ENCODE measurements at places on chromosomes 4 and X.

DNA sequence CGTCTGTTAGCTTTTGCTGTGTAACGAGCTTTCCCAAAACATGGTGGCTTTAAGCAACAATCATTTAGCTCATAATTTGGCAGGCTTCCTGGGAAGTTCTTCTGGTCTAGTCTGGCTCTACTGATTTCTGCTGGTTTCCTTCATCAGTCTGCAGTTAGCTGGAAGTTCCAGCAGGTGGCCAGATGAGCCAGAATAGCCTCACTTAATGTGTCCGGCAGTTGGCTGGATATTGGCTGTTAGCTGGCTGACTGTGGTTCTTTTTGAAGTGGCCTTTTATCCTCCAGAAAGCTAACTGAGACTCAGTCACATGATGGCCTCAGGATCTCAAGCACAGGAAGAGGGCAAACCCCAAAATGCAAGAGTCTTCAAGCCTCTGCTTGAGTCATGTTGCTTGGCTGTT lies 34.9 kb downstream of the FTHL17 start:
- DNase-seq = no peak

- DNase-seq = no peak
These were observed 1312.6 kb downstream of the PCDH18 start for GRCh38 chr4:136219592-136220125.

DNA sequence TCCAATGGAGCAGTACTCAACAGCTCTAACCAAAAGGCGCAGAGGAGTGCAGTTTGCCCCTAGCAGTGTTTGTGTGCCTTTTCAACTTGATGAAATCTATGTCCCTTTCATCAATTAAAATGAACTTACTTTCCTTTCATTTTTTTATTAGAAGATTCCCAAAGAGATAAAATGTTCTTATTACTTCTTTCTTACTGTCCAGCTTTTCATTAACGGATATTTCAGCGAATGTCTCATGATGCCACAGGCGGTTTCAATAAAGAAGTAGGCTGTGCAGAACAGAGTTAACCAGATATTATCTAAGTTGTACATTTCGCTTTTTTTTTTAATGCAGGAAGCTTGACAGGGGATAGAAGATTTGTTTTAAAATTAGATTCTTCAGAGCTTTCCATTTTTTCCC lies 3.4 kb upstream of the MAOB start:
- DNase-seq = no peak

GRCh38 chrX:123504047-123504446 lies 228.8 kb downstream of the THOC2 start:
- no peak for DNase-seq

GRCh38 chr4:76232681-76233080 lies 18.8 kb upstream of the FAM47E start:
- no peak for DNase-seq

- DNase-seq = no peak
These were observed 226.9 kb downstream of the ARHGAP24 start for GRCh38 chr4:85701861-85702321.

DNA sequence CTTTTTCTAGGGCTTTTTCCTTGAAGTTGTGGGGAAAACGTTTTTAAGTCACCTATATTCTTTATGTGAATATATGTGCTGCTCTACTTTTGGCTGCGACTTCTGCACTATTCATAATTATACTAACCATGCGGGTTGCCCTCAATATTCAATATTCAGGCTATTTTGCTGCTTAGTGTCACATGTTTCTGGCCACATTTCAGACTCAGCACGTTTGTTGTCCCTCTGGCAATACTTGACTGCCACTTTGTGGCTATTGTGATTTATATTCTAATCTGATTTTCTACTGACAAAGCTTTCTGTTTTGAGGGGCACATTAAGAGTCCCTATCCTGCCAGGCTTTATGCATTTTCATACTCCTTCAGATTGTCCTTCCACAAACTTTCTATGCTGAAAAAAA lies 63.9 kb upstream of the CT45A1 start:
- no peak for DNase-seq

- DNase-seq = no peak
These were observed 647.2 kb upstream of the FRG1 start for GRCh38 chr4:189293459-189293858.

DNA sequence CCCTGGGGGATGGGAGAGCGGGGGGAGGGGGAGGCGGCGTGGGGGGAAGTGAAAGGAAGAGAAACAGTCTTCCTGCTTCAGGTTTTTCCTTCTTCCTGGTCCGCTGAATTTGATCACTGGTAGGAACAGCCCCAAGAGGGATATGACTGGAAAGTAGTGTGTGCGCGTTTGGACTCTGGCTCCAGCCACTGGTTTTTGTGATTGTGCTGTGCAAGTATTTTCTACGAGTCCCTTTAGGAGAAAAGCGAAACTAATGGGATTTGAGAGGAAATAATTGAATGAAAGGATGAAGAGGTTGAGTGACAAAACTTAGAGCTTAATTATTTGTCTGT lies 836 bp downstream of the PRRG1 start:
- peak; percentile 5 for DNase-seq

GRCh38 chrX:70079297-70079696 lies 17.0 kb downstream of the OTUD6A start:
- no peak for DNase-seq

GRCh38 chr4:41750626-41751448 lies 2.3 kb upstream of the PHOX2B start:
- no peak for DNase-seq

DNA sequence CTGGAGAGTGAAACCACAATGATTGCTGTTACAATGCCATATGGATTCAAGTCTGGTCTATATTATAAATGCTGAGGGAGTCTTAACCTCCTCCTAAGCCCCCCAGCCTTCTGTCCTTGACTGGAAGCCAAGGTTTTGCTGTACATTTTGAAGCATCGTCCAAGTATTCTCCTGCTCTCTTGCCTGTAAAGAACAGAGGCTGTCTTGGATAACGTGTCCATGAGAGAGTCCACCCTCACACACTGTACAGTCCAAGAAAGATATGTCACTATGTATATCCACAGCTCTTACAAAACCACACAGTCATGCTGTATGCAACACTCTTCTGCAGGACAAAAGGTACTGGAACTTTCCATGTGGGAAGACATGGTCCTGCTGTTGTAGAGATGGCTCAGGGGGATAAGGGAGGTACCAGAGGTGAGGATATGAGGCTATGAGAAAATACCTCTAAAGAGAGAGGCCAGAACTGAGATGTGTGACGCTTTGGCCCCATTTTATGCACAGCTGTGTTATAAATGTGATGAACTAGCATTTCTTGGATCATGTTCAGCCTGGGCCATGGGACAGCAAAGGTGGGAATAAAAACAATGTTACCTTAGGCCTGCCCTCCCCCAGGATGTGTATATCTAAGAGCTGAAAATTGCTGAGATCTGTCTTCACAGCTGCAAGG lies 678.6 kb downstream of the IQCM start:
- DNase-seq = no peak

GRCh38 chrX:71111141-71111843 lies at the start of gene IL2RG:
TSS of gene IL2RG (minus strand) at chrX:71111577. CDS start at chrX:71111539, 38 bp downstream.
- no peak for DNase-seq

DNA sequence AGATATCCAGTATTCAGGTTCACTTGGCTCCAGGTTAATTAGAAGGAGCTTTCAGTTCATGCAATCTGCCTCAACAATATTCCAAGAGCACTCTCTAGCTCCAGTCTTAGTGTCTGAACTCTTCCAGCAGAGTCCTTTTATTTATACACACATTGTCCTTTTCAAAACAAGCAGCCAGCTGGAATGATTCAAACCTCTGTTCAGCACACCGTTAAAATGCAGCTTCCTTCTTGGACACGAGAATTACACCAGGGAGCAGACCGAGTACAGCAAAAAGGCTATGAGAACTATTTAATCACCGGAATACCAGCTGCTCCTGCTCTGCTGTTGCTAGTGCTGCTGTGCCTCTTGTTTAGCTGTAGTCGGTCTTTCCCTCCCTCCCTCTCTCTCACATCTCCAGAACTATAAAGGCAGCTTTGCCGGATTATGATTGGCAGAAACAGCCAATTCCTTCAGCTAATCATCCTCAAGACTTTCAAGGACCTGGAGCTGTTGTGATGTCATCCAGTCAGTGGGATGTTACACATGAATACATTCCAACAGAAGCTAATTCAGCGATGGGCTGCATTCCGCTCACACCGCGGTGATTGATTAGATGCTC lies at the start of gene NDST4:
NDST4 (minus strand) TSS at position 115 of the 601 bp plus-strand sequence. CDS start 36,584 bp downstream, outside the sequence.
- DNase-seq = peak; percentile 44

DNA sequence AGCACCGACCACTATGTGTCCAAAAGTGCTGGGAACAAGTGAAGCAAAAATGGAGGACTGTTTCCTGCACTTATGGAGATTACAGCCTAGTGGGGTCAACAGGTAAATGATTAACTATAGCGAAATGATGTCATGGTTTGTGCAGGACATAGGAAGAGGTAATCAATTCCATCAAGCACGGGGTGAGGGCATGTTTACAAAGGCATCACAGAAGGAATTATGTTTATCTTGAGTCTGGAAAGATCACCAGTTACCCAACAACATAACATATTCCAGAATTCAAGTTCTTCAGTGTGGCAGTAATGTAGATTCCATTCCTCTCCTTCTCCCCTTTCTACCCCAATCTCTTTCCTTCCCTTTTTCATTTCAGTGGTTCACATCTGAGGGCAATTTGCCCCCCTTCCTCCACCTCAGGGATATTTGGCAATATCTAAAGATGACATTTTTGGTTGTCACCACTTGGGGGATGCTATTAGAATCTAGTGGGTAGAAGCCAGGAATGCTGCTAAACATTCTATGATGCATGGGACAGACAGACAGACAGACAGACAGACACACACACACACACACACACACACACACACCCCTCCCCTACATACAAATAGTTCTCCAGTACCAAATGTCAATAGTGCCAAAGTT lies 24.1 kb downstream of the FAM47E start:
- DNase-seq = no peak

GRCh38 chr4:25842229-25842845 lies 20.5 kb downstream of the SEL1L3 start:
- no peak for DNase-seq

- no peak for DNase-seq
These were observed 24.0 kb downstream of the UNC5C start for GRCh38 chr4:95524729-95525128.

GRCh38 chrX:4173743-4174142 lies 460.3 kb upstream of the PRKX start:
- no peak for DNase-seq

DNA sequence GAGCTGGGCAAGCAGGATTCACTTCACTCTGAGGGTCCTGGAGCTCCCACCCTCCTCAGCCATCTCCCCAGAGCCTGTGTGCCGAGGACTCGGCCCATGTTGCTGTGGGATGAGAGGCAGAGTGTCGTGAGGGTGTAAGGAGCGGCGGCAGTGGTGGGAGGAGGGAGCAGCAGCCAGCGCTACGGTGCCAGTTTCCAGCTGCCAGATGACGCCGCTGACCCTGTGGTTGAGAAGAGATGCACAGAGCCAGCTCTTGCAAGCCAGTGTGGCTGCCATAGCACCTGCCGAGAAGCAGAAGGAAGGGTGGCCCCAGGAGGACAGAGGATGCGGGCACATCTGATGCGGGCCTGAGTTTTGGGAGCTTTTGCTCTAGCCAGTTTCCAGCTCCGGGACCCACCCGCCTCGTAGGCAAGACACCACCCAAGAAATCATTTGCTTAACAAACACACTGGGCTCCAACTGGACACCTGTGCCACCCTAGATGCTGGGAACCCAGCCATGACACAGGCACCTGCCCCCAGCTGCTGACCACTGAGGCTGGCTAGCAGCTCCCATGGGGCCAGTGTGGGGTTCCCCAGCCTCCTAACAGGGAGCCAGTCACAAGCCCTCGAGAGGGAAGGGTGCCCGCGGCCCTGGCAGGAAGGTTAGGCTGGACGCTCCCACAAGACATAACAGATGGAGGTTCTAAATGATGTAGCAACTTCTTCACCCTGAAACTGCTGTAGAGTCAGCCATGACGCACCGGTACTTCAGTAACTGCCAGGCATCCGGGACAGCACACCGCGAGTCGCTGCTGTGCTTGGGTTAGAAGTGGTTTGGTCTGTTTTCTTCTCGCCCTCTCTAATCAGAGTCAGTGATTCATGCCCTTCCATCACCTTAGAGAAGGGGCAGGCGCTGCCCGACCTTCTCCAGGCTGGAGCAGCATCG lies 8.9 kb downstream of the MSANTD1 start:
- DNase-seq = no peak

DNA sequence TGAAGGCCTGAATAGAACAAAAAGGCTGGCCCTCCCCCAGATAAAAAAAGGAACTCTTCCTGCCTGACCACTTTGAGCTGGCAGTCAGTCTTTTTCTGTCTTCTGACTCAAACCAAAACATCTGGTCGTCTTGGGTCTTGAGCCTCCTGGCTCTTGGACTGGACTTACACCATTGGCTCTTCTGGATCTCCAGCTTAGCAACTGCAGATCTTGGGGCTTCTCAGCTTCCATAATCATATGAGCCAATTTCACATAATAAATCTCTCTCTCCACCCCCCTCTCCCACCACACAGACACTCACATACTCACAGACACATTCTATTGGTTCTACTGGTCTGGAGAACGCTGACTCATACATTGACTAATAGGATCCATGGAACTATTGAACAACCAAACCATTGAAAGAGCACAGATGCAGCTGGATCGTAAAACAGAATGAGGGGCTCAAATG lies 15.6 kb upstream of the CWH43 start:
- DNase-seq = no peak

- DNase-seq = no peak
These were observed 267.4 kb downstream of the ANK2 start for GRCh38 chr4:113316879-113317278.

DNA sequence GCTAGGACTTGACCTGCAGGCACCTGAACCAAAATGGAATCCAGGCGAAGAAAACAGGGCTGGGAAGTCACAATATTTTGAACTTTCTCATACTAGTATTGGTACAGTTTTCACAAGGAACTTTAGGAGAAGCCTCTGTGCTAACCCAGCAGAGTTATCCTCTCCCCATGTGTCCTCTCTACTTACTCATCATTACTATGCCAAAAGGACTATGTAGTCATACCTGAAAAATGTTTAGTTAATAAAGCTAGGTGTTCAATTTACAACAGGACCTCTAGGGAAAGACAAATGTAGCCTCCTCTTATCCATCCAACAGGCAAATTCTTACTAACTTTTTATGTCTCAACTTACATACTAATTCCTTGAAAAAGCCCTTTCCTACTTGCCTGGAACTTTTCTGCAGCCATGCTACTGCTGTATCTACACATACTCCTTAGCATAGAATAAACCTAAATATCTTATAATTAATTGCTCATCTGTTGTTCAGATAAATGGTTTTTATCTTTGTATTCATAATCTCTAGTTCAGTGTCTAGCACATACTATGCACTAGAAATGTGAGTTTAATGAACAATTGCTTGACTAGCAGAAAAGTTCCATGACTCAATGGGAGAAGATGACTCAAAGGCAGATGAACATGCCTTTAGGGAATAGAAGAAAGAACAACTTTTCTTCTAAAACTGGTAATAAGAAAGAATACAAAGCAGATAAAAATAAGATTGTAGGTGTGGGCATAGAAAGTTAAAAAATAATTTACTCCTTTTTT lies 215.5 kb upstream of the VEGFC start:
- DNase-seq = no peak

- no peak for DNase-seq
These were observed 271.9 kb downstream of the GPM6A start for GRCh38 chr4:175540151-175540550.

DNA sequence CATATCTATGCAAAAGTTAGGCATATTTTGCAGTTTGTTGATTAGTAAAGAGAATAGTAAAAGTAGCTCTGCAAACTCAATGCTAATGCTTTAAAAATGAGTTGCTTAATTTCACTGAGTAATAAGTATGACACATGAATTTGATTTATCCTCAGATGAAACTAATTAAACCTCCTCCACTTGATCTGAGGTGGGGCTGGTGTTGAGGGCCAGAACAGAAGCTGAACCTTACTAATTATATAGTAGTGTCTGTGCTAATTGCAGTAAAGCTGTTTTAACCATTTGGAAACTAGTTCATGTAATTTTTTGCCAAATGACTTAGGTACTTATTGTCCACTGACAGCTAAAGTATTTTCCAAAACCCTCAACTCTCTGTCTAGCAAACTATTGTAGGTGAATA lies 7.7 kb upstream of the PGAM4 start:
- no peak for DNase-seq

All from renal cortex interstitium (tissue), 15 donors.